Stimulated activated CD4-positive, alpha-beta T cell treated with anti-CD3 and anti-CD28 coated beads, Interleukin-1b, Interleukin-23, amount 100 ng/mL, for 1 hour (primary cell): ENCODE measurements at places on chromosomes 11 and 22.

DNA sequence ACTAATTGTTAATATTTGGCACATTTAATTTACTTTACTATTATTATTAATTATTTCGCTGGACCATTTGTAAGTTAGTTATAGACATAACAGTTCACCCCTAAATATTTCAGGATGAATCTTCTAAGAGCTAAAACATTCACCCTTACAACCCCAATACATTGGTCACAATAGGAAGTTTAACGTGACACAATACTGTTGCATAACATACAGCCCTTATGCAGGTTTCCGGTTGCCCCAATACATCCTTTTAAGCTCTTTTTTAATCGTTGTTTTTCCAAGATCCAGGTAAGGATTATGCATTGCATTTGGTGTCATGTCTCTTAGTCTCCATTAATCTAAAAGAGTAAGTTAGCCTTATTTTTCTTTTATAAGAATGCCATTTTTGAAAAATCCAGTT is 71.2 kb downstream of the HSD17B12 start:
- no peak for DNase-seq

DNA sequence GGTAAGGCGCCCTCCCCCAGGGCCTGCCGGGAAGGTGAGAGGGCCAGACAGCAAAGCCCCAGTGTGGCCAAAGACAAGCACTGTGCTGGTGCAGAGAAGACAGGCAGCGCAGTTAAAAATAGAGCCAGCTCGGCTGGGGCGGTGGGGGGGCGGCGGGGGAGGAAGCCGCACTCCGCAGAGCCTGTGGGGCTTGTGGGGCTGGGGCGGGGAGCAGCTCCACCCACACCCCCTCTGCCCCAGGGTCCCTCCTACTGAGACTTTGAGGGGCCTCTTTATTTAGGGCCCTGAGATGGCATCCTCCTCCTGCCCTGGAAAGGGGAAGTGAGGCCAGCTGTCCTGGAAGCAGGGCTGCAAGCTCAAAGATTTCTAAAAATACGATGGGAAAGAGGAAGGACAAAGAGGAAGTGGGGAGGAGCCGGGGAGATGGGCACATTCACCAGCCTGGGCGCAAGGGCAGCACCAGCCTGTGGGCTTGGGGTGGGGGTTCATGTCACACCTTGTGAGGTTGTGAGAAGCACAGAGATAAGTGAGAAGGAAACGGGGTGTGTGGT is 2.6 kb downstream of the CYTH4 start:
- DNase-seq: no peak

GRCh38 chr11:74412321-74412720 is 14.1 kb upstream of the PGM2L1 start:
- no peak for DNase-seq

DNA sequence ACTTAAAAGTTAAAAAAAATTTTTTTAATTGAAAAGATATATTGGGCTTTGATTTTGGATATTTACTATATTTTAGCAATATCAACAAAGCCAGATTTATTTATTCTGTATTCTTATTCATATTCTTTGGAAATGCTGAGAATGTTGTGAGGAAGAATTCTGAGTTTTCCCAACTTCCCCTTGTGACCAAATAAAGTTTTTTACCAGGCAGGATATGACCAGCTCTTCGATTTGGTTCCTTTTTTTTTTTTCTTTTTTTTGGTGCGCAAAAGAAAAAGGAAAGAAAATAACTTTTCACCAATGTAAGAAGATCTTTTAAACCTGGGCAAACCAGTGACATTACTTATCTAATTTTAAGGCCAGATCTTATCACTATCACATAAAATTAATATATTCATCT is 12.9 kb downstream of the TCP11L1 start:
- no peak for DNase-seq

GRCh38 chr22:46297151-46297812 is 612 bp downstream of the GTSE1 start:
- DNase-seq: no peak
